Activated naive CD4-positive, alpha-beta T cell treated with anti-CD3 and anti-CD28 coated beads, Interleukin-2, amount 10 ng/mL, durations not matched to agents 7 days and 5 days (primary cell): ENCODE measurements at places on chromosomes 2 and 18.

DNA sequence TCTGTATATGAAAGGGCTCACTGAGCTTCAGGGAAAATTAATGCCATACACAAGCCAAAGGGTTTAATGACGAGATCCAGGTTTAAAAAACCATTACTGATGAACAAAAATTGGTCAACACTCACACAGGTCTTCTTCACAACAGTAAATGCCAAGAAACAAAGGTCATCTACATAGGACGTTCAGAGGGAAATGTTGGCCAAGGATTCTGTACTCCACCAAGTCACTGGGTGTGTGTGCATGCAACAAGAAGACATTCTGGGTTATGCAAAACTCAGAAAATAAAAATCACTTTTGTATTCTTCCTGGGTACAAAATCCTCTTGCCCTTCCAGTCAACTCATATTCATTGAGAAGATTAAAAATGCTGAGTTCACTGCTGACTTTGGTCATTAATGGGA is 78.3 kb downstream of the ACTR2 start:
- DNase-seq = no peak

- DNase-seq = no peak
Measured at GRCh38 chr2:67215214-67216055, 181.7 kb upstream of the ETAA1 start.

DNA sequence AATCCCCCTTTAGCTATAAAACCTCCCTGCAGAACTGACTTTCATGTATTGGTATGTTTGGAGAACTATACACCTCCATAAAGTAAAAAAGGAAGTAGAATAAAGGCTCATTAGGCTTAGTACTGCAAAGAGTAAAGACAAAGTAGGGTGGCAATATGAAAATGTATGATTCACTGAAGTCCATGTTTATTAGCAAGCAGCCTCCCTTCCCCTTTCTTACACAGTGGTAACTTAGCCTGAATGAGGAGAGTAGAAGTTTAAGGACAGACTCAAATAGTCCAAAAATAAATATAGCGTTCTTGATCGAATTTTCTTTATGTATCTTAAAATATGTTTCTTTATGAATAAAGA is 1.5 kb downstream of the ZNF804A start:
- DNase-seq = no peak

DNA sequence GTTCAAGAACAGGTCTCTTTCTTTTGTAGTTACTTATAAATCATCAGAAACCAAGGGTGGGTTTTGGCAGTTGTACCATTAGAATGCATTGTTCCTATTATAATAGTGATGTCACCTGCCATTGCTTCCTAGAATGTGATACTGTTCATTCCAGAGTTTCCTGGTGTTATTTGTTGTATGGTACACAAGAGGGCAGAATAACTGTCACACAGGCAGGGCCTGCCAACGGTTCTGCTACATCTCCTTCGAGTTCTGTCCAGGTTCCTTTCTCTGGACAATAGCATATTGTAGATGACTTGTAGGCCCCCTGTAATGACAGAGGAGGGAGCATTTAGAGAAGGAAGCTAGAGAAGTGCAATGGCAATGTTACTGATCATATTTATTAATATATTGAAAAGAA is 98.3 kb downstream of the KLHL14 start:
- DNase-seq = no peak

DNA sequence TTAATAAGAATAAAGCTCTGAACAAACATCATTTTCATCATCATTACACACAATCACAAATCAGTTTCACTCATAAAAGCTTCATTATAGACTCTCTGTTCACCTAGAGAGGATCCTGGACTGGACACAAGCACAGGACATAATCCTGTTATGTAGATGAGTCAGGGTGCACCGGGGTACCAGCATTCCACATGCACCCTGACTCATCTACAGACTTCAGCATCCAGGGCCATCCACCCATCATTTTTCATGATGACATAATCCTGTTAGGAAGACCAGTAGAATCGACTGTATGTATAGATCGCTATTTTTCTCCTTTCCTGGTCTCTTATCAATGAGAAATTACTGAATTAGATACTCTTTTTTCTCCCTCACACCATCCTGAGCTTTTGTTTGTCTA is 73.7 kb upstream of the PIK3C3 start:
- no peak for DNase-seq

- DNase-seq = no peak
Measured at GRCh38 chr18:40019797-40020392, 1935.1 kb upstream of the PIK3C3 start.

DNA sequence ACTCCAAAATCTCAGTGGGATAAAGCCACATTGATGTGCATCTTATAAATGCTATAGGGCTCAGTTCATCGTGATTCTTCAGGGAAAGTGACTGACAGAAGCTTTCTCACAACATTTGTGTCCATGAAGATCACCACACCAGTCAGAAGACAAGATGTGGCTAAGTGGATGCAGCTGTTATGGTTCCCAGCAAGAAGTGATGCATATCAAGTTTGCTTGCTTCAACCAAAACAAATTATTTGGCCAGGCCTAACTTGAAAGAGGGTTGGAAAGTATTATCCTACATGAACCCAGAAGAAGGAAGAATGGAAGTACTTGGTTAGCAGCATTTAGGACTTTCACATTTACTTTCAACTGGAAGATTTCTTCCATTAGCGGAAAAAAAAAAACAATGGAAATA is 210.0 kb upstream of the ACVR2A start:
- no peak for DNase-seq

GRCh38 chr2:65438137-65438899 is 5.9 kb upstream of the SPRED2 start:
- no peak for DNase-seq

DNA sequence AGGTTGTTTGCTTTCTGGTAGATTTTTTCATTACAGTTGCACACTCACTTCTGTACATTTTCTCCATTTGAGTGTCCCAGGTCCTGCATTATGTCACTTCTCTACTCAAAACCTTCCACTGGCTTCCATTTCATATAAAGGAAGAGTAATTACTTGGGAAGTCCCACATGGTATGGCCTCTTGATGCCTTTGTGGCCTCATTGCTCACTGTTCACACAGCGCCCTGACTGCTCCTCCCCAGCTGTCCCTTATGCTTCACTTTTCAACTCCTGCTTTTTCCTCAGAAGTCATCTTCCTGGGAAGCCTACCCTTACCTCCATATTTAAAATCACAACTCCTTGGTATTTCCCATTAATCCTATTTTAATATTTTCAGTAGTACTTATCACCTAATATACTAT is 24.7 kb downstream of the GULP1 start:
- no peak for DNase-seq

- no peak for DNase-seq
Measured at GRCh38 chr18:79677221-79677620, 2.4 kb upstream of the CTDP1 start.

DNA sequence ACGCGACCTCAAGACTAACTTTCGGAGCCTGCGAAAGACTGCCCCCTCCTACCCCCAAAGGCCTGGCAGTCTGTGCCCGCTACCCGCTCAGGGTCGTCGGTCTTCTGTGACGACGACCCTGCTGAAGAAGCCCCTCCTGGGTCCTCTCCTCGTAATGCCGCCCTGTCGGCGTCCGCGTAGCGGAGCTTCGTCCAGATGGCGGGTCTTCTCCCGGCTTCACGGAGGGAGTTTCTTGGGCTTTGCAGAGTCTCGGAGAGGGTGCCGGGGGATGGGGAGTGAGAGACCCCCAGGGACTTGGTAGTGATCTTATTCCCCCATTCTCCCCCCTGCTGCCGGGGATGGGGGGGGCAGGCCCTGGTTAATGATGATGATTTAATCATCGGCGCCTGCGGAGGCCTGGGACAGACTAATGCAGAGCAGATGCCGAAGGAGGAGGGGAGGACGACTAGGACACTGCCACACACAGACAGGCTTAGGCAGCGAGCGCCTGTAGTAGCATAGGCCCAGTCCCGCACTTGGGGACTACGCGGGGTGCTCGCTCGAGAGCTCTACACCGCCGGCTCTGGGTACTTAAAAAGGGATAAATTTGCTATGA is 528 bp upstream of the PCGF1 start:
- peak; percentile 41 for DNase-seq

- no peak for DNase-seq
Measured at GRCh38 chr18:76621226-76621625, 126.2 kb upstream of the ZNF516 start.

DNA sequence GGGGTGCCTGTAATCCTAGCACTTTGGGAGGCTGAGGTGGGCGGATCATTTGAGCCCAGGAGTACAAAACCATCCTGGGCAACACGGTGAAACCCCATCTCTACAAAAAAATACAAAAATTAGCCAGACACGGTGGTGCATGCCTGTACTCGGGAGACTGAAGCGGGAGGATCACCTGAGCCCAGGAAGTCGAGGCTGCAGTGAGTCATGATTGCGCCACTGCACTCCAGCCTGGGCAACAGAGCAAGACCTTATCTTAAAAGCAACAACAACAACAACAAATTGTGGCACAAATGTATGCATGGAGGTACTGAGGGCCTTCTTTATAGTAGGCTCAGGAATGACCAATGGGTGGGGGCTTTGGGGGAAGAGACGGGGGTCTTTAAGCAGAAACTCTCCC is 38.5 kb downstream of the HPCAL1 start:
- DNase-seq = no peak

GRCh38 chr2:236883819-236884218 is 201.9 kb upstream of the COPS8 start:
- DNase-seq = no peak

DNA sequence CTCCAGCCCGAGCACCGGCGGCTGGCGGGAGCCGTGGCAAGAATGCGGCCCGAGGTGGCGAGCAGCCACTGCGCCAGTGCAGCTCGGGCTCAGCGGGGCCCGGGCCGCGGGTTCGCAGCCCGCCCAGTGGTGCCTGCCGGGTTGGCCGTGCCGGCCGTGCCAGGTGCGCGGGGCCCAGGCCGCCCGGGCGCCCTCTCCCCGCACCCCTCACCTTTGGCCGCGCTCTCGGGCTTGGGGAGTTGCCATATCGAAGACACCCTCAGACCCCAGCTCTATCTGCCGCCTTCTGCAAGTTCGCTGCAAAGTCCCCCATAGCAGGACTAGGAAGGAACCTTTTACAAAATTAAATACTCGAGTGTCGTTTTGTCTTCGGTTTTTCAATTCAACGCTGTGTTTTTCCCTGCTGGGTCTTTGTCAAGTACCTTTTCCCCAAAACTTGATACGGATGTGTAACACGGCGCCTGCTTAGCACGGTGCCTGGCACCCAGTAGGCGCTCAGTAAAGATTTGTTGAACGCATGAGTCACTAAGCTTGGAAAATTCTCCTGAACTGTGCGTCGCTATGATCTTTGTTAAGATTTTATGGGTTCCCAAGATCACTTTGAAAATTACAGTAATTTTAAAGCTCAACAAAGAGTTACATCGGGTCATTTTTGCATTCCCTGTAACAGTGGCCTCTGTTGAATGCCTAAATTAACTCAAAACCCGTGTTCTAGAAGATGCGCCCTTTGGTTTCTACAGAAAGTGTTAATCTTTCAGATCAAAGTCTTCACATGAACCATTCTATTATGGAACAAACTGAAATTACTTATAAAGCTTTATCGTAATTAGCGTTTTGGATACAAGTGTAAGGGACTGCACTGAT is 750 bp downstream of the STRADB start:
- DNase-seq = no peak

- DNase-seq = no peak
Measured at GRCh38 chr2:234997389-234997788, 45.6 kb downstream of the SH3BP4 start.
